ENCODE measurements at places on chromosomes 3 and 15.

- no peak for DNase-seq
These were observed 55.3 kb downstream of the CLDN1 start for GRCh38 chr3:190266913-190267290.

DNA sequence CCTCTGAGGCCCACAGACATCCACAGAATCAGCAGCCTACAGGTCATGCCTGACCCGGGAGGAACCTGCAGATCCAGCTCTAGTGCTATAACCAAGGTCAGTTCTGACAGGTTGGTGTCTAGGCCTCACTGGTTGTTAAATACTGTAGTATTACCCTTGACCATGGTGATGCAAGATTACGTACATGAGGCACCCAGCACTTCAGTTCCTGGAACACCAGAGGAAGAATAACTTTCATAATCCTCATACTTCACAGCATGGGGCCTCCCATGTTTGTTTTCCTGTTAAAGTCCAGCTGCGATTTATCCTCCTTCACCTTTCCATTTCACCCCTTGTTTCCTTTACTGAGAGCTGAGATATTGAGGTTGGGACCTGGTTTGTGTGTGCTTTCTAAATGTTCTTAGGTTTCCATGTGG lies 34.4 kb upstream of the GLCE start:
- no peak for DNase-seq

DNA sequence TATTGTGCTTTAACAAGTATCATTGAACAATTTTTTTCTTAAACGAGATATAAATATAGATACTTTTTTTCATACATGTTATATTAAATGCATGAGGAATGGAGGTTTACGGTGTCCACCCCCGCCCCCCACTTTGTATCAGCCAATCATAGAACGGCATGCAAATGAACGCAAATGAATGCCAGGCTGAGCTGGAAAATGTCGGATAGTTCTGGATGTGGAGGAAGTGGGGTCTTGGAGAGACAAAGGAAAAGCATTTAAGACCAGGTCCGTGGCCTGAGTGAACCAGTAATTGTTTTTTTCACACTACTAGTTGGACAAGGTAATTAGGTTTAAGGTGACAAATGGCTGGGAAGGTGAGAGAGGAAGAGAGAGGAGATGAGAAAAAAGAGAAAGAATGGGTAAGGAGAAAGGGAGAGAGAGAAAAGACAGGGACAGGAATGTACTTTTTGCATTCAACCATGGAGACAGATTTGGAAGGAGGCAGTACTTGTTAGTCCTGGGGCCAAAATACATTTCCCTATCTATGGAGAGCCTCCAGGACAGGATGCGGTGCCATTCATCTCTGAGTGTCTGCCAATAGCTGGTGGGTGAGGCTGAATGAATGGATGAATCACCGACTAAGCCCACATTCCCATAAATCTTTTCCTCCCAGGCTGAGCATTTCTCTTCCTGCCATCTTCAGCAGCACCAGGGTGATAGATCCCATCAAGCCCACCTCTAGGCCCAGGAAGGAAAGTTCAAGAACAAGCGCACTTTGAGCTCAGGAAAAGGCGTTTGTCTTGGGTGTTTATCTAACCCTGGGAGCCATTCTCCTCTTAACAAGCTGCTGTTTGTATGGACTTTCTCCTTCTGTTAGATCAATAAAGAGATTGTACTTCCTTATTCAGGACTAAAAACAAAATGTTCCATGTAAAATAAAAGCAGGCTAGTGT lies 1.4 kb upstream of the RAD18 start:
- no peak for DNase-seq

DNA sequence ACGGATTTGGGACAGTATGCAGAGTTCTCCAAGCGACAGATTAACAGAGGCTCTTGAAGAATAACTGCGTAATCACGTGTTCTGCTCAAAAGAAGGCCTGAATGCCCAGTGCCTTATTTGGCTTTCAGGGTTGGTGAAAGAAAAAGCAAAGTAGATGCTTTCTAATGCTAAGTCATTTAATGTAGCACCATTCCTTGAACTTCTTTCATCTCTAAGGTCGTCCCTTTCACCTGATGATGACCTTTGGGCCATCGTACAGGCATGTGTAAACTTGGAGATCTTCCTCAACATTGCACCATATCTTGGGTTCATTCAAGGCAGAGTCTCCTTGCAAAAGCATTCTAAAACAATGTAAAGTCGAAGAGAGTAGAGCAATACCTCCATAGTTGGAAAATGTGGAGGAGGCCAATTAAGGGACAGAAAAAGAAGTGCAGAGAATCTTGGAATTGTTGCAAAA lies 48.9 kb downstream of the TMEM44 start:
- DNase-seq, result no peak

DNA sequence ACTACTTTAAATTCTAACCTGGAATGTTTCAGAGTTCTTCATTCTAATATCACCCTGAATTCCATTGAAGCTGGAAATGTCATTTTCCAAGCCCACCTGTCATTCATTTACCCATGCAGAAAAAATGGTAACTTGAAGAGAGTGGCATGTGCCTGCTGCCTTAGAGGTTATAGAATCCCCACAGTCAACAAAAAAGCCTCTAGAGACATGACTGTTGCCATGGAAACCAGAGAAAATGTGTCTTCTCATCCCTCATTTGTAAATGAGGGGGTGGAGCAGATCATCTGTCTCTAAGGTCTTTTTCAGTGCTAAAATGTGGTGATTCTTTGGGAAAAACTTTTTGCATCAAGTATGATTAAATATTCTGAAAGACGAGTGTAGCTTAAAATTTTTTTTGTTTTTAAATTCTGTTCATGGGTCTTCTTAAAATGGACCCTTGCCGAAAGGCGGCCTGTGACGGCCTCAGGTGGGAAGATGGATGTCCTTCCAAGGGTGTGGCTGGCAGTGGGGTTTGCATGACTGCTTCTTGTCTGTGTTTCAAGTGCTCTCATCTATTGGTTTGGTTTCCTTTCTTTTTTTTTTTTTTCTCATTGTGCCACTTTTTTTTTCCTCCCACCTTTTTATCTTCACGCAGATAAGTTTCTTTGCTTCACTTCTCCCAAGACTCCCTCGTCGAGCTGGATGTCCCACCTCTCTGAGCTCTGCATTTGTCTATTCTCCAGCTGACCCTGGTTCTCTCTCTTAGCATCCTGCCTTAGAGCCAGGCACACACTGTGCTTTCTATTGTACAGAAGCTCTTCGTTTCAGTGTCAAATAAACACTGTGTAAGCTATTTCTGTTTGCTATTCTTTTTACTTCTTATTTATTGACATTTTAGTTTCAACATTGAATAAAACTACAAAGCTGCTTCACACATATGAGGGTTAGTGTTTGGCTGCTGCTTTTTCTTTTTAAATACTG lies 23.0 kb downstream of the TPM1 start:
- no peak for DNase-seq

DNA sequence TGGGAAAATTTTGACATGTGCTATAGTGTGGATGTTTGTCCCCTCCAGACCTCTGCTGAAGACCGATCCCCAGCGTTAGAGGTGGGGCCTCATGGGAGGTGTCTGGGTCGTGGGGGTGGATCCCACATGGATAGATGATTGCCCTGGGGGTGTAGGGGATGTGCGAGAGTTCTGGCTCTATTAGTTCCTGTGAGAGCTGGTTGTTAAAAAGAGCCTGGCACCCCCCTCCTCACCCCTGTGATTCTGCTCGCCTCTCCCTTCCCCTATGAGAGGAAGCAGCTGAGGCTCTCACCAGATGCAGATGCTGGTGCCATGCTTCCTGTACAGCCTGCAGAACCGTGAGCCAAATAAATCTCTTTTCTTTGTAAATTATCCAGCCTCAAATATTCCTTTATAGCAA lies 67.4 kb downstream of the ATP10A start:
- no peak for DNase-seq

GRCh38 chr3:132456571-132456970 lies 39.3 kb downstream of the DNAJC13 start:
- DNase-seq, result no peak

GRCh38 chr3:46674031-46674845 lies 19.2 kb downstream of the ALS2CL start:
- no peak for DNase-seq

DNA sequence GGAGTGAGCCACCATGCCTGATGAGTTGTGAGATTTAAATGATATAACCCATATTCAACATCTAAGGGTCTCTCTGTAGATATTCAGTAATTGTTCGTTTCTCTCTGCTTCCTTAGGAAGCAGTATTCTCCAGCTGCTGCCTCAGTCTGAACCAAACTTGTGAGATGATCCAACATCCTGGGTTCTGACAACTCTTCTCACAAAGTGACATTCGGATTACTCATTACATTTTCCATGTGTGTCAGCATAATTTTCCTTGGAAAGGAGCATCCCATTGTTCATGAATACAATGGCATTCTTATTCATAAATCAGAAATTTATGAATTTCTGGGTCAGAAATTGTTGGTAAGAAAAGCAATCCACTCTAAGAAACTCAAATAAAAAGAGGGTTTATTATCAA lies 15.0 kb upstream of the SEC22A start:
- DNase-seq, result no peak

DNA sequence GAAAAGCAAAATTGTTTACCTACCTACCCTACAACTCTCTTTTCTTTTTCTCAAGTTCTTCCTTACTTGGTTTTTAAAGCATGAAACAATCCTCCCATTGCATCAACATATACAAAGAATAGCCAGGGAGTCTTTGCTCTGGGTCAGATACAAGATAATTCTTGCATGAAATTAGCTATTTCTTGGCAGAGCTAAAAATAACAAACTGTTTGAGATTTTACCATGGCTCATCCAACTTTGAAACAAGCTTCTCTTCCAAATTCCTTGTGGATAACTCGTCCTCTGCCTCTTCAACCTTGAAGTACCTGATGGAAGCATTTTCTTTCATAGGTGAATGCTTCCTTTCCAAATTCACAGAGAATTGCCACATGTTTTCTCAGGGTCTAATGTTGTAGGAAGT lies 9.2 kb upstream of the CBLB start:
- no peak for DNase-seq

GRCh38 chr3:31165399-31165860 lies 271.0 kb upstream of the GADL1 start:
- no peak for DNase-seq

DNA sequence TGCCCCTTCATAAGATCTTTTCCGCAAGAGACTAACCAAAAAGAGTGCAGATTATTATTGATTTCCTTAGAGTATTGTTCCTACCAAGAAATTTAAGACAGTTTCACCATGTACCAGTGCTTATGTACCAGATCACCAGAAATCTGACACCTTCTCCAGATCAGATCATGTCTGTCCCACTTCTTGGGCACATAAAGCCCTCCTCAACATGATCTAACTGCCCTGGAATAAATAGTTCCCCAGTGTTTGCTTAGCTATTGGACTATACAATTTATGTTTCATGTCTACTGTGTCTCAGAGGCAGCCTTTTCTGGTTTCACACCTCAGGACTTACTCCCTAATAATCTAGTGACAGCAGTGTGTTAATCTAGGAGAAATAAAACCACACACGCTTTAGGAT lies 46.8 kb downstream of the NME9 start:
- no peak for DNase-seq

DNA sequence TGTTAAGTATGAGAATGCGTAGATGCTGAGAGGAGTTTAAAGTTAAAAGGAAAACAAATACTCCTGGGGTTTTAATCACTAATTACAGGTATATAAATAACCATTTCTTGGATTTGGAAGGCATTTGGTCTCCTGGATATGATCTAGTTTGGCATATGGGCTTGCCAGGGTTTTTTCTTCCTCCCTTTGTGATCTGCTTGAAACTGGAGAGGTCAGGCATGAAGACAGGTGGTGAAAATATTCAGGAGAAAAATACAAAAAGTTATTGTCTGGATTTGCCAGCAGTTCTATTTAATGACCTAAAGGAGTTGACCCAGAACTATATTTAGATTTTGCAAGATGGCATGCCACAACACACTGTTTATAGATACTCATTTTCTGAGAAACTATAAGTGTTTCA lies 136.3 kb downstream of the DIPK2A start:
- DNase-seq, result no peak

DNA sequence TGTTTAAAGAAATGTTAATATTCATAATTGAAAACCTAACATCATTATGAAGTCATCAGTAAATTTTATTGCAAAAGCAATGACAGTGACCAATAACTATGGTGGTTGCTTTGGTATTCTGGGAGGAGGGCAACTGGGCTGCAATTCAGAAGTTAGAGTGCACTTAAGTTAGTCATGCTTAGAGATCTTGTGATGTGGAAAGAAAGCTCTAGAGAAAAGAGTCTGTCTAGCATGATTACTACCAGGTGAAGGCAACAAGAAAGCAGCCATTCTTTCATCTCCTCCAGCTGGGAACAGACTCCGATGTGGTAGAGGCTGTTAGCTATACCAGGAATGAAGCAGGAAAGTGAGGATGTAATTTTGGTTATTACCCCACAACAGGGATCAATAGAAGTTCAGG lies 625.6 kb downstream of the SI start:
- no peak for DNase-seq

- DNase-seq, result no peak
These were observed 6.1 kb upstream of the ABTB1 start for GRCh38 chr3:127666676-127667075.
